ENCODE measurements at places on chromosomes 7 and 10.
A peak's percentile ranks its signal among the peaks of the same experiment; 100 is the strongest.

DNA sequence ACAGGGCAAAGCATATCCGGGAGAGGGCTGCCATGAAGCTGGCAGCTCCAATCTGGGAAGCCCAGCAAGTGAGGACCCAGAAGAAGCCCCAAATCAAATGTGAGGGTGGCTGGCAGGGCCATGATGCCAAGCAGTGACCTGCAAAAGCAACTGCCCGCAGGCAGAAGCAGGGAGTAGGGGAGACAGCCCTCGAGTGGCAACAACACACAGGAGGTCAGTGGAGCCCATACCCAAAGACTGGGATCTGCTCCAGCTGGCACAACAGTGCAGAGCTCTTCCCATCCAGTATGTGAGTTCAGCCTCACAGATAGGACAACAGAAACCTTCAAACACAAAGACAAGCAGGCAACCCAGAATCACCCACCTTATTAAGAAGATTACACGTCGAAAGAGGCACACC is 45.0 kb downstream of the GRID1 start:
- DNase-seq: no peak

DNA sequence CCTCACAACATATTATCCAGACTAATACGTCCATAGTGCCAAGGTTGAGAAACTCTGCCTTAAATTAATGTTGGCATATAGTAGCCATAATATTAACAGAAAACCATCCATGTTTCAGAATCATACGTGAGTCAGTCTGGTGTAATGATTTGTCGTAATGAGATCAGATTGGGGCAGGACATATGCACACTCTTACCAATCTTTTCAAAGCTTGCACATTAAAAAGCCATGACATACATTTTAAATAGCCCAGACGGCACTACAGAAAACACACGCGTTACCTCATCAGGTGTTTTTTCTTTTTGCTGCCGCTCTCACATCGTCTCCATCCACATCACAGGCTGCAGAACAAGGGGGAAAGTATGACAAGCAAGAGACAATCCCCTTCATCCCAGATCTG is 211.6 kb downstream of the NEBL start:
- no peak for DNase-seq

DNA sequence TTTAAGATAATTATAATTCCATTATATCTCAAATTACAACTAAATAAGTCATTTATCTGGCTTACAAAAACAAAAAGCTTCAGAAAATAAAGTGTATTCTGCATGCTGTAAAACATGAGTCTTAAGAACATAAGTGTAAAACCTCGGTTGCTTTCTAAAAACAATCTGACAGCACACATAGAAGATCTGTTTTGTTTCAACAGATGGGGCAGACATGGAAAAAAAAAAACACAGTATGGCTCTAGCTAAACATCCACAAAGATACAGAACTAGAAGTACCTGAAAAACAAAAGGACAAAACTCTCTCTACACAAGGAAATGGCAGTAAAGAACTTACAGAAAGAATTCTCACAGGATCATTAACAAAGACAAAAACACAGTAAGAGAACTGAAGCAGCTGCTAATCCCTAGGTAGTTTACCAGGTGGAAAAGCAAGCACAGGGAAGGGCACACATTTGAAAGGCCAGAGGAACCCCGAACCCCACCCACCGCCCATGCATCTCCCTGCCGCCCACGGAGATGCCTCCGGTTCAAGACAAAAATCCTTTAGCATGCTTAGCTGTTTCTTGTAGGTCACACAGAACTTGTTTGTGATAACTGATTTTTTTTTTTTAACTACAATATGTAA is 42.5 kb downstream of the DLD start:
- DNase-seq: no peak

GRCh38 chr7:140649556-140650205 is 9.1 kb upstream of the DENND2A start:
- peak; percentile 32 for DNase-seq

DNA sequence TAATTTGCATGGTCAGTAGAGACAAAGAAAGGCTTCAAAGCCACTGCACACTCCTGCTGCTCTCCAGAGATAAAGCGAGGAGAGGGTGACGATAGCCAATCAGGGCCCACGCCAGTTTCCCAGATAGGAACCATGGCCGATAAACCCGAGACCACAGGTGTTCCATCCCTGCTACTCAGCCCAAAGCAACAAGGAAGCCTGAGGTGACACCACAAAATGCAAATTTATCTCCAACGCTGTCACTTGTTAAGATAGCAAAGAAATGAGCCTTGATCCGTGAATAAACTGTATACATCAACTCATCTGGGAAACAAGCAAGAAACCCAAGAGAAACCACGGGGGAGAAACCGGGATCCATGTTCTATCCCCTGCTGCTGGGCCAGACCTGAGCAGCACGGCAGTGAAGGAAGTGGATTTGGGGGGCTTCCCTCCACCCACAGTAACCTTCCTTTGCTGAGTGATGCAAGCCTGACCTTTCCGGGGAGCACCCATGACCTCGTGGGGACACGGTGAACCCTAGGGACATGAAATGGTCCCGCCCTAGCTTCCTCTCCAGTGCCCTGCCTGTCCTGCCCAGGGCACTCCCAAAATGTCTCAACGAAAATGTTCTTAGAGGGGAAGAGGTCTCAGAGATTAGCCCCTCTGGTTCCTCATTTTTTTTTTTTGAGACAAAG is 164.6 kb downstream of the PTPRN2 start:
- DNase-seq: no peak

GRCh38 chr10:106957823-106958588 is 206.5 kb downstream of the SORCS1 start:
- peak; percentile 29 for DNase-seq

DNA sequence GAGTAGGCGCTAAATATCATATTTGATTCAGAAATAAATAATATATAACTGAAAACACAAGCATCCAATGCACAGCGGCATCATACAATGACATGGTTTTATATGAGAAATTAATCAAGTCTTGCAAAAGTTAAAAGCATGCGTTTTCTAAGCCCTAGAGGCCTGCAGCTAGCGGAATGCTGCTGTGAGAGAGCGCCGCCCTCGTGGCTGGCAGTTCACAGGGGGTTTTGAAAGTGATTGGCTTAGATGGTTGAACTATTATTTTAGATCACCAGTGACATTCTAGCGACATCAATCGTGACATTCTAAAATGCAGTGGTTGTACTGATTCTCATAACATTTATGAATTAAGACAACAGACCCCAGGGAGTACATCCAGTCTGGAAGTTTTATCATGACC is 235.2 kb upstream of the MGMT start:
- DNase-seq: no peak

GRCh38 chr7:157434231-157434630 is 97.4 kb downstream of the DNAJB6 start:
- DNase-seq: no peak

- DNase-seq: peak; percentile 46
Measured at GRCh38 chr10:57716884-57717283, 550.8 kb downstream of the IPMK start.
